ENCODE measurements at places on chromosomes 13 and 19.

- no peak for DNase-seq
Measured at GRCh38 chr13:42219051-42219450, 52.9 kb upstream of the AKAP11 start.

DNA sequence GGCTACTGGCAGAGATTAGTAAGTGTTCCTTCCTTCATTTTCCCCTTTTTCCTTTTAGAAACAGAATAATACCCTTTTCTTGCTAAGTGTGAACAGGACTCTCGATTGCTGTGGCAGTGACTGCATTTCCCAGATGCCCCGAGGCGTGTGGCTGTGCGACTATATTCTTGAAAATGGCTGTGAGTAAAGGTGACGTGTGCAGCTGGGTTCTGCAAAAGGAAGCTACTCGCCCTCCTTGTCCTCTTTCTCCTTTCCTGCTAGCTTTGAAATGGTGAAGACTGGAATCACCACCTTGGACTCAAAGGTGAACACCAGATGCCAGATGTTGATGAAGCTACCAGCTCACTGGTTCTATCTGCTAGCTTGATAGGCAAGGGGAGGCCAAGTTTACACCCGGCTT, 121.4 kb downstream of the MIPEP start:
- DNase-seq = no peak

DNA sequence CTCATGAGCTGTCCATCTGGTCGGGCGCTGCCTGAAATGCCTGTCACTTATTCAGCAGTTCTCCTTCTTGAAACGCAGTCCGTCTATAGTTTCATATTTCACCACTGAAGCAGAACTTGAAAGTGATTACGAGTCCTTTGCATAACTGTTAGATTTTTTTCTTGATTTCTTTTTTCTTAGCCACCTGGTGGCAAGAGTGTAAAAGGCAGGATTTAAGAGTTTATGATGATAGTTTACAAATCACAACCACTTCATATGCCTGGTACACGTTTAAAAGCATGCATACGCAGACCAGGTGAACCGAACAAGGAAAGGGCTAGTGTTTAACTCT, 45.8 kb downstream of the GGACT start:
- no peak for DNase-seq

GRCh38 chr19:46697204-46697960, 19.5 kb downstream of the PRKD2 start:
- DNase-seq = peak; percentile 89

GRCh38 chr13:61415058-61415721, 459 bp downstream of the PCDH20 start:
- DNase-seq = peak; percentile 72

DNA sequence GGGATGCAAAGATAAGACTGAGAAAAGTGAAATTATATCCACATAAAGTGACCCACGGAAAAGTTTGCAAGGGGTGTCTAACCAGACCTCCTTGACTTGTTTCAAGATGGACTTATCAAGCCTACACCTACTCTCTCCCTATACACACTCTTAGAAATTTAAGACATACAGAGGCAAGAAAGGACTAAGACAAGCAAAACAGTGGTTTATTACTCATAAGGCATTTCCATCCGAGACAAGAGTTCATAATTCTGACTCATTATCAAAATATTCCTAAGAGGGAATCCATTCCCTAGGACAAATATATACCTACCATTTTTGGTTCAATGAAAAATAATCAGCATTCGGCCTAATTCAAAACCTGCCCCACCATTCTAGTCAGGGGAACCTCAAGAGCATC, 232.6 kb upstream of the GPC6 start:
- no peak for DNase-seq

DNA sequence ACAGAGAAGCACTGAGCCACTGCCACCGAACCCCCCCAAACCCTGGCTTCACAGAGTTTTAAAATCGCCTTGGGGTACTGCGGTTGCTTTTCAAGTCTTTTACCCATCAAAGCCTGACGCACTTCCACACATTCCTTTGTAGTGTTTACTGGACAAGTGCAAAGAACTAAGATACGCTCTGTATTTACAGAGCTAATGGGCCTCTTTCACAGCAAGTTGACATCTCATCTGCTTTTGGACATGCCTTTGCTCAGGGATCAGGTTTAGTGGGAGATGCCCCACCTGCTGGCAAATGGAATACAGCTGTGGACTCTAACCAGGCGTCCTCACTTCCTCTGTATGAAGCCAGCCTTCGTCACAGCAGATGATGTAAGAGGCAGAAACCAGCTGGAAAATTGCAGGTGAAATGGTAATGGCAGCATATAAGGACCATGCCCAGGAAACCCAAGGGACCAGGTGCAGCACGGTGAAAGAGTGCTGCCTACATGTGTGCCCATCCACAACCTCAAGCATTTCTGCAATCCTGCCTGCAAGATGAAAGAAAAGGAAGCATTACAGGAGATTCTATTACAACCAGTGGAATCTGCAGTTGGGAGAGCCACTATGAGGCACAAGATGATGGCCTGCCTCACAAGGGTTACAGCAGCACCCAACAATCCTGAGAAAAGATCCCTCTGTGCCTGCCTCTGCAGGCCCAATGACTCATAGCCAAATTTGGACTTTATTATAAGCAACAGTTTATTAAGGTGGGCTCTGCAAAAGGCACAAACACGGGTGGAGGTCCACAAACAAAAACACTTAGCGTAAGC, 34.7 kb downstream of the BRD4 start:
- no peak for DNase-seq

DNA sequence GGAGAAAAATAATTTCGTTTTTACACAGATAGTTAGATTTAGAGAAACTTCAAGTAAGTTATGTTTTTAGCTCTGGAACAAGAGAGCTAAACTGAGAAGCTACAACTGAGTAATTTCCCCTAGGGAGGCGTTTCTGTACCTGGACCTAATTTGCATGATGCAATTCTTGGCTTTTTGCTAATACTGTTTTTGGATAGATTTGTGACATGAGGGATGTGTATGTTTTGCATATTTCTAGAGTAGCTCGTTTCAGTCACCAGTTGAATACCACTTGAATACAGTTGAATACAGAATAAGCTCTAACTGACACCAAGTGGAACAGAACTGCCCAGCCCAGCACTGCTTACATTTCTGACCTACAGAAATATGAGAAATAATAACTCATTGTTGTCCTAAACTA, 1227.9 kb upstream of the SPRY2 start:
- no peak for DNase-seq

DNA sequence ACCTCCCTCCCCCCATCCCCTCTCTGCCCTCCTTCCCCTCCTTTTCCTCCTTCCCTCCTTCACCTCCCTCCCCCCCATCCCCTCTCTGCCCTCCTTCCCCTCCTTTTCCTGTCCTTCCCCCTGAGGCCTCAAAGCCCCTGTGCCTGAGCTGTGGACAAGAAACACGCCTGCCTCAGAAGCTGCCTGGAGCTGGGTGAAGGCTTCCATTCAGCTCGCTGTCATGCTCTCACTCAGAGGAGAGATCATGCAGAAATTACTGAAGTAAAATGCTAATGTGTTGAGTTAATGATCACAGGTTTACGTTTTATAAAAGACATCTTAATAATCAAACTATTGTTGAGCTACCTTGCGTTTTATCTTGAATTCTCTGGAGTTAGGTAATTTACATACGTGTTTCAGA, 114.5 kb downstream of the ATP11A start:
- DNase-seq = no peak

GRCh38 chr19:18784786-18785120, 6.4 kb downstream of the COMP start:
- no peak for DNase-seq

DNA sequence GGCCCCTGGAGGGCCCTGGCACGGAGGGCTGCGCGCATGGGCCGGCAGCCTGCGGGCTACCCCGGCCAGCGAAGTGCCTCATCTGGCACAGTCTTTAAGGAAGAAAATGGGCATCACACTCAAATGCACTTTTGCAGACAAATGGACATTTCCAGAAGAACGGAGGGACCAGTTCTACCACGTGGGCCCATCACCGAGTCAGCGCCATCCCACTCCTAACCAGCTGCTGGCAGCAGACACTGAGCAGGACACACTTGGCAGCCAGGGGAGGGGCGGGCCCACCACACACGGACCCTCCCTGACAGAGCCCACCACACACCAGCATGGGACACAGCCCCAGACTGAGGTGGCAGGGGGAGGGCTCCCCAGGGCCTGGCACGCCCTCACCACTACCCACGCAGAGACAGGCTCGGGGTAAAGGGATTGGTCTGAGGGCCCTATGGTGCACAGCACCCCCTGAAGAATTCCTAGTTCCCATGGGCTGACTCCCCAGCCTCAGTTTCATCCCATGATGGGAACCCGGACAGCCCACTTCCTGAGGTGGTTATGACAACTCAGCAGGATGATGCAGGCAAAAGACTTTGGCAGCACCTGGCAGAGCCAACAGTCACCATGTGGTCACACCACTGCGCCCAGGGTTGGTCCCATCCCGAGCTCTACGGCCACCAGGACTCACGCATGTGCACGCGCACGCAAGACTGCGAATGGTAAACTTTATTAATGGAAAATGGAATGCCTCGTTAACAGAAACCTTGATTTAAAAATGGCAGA, 18.7 kb upstream of the TINCR start:
- no peak for DNase-seq

DNA sequence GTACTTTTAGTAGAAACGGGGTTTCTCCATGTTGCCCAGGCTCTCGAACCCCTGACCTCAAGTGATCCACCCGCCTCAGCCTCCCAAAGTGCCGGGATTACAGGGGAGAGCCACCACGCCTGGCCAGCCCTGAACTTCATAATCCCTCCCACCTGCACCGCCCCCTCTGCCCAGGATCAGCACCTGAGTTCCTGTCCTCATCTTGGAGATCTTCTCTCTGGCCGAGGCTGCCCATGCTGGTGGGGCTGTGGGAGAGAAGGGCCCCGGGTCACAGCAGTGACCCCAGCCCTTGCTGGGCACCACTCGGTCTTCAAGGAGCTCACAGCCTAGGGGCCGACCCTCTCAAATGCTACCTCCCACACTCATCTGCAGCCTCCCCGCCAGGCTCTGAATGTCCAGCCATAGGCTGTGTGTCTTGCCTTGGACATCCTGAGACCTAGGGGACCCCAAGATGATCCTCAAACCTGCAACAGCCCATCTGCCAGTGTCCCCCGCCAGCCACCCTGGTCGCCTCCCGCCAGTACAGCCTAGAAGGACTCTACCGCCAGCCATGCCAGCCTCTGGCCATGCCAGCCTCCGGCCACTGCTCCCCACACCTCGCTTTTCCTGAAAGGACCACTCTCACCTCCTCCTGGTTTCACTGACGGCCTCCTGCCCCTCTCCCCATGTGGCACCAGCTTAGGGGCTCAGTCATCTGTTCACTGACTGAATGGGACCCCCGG, 1.5 kb downstream of the ATP8B3 start:
- no peak for DNase-seq

GRCh38 chr13:89361909-89362308, 1690.7 kb downstream of the SLITRK5 start:
- no peak for DNase-seq

DNA sequence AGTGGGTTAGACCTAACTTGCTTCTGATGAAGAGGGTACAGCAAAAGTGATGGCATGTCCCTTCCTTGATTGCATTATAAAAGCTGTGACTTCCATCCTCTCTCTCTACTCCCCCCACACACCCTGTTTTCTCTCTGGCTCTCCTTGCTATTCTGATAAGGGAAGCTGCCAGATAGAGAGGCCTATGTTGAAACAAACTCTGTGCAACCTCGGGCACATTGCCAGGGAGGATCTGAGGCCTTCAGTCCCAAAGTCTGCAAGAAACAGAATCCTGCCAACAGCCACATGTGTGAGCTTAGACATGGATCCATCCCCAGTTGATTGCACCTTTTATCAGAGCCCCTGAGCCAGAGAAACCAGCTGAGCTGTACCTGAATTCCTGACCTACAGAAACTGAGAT, 44.8 kb upstream of the ARGLU1 start:
- no peak for DNase-seq

GRCh38 chr19:18762125-18763023, 28.7 kb downstream of the COMP start:
- DNase-seq = peak; percentile 82

GRCh38 chr13:51639171-51639570, 54.9 kb downstream of the WDFY2 start:
- DNase-seq = no peak

GRCh38 chr19:49210108-49210900, 52.7 kb downstream of the TRPM4 start:
- DNase-seq = no peak

DNA sequence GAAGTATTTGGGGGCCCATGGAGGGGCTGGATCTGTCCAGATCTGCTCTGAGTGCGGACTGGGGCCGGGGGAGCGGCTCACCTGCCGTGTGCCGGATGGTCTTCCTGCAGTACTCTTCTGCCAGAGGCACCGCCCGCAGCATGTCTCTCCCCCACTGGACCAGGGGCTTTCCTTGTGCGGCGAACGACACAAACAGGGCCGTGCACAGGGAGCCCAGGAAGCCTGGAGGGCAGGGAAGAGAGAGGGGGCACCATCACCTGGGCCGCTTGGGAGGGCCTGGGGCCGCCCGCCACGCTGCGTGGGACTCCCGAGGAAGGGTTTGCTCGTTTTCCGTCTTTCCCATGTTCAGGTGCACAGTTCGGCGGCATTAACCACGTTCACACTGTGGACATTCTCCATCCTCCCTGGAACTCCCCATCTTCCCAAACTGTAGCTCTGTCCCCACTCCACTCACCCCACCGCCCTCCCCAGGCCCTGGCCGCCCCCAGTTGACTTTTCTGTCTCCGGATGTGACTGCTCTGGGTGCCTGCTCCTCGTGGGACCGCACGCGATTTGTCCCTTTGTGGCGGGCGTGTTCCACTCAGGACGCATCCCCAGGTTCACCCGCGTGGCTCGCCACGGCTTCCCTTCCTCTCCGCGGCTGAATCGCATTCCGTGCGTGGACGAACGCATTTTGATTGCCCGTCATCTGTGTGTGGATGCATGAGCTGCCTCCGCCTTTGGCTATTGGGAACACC, 24.2 kb downstream of the ADPRHL1 start:
- peak; percentile 45 for DNase-seq

DNA sequence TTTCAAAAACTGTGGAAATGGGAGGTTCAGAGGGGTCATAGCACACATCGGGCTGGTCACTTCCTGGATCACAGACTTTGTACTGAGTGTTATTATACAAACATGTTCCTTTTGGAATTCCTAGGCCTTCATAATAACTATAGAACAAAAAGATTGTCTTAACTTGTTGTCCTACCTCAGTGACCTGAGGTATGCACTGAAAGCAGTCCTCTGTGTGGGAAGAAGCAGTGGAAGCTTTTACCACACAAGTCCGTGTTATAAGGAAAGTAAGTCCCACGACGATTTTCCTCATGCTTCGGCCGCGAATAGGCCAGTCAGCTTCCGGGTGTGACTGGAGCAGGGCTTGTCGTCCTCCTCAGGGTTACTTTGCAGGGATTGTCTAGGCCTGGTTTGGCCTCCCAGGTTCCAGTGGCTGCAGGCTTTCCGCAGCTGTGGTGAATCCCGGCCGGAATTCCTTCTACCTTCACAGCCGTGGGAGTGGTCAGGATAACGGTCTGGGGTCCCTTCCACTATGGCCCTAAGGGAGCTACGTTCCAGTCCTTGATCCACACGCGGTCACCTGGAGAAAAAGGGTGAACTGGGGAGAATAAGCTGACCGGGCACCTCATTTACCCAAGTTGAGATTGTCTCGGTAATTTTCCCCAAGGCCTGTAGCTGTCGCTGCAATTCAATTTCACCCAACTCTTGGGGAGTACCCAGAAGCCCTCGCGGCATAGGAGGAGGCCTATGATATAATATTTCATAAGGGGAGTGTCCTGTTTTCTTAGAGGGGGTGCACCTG, 16.0 kb downstream of the NAPSA start:
- DNase-seq = no peak

Measured in Right ventricle myocardium inferior (tissue), 1 donor.